Memory B cell (primary cell): ENCODE measurements at places on chromosomes 12 and 14.

- no peaks in the 10 kb centered on the region for H3K27me3 ChIP-seq
- no peaks in the 10 kb centered on the region for H3K36me3 ChIP-seq
- H3K27ac ChIP-seq = no peak overlapping the region
- H3K4me1 ChIP-seq = no peaks in the 10 kb centered on the region
- DNase-seq = no peak
- H3K4me3 ChIP-seq = no peak overlapping the region
Measured at GRCh38 chr12:87921621-87922020, 107.6 kb downstream of the C12orf50 start.

DNA sequence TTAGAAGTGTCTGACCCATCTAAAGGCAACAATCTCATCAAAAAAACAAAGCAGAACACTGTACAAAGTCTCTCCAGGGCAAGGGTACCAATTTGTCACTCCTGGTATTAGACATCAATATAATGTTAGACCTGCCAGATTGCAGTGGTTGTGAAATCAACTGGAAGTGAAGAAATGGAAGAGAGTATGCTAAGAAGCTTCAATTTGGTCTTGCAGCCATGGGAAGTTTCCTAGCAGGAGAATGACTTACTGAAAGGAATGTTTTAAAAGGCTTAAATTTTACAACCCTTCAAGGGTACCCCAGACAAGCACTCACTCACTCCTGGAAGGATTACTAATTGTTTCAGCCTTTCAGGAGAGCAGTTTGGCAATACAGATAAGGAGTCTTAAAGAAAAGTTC is 18.9 kb downstream of the LLPH start:
- no peak for DNase-seq
- peaks cover 3% of the 10 kb centered on the region for H3K36me3 ChIP-seq
- no peak overlapping the region for H3K4me3 ChIP-seq
- no peak overlapping the region for H3K27ac ChIP-seq

- H3K27me3 ChIP-seq = no peaks in the 10 kb centered on the region
- peaks cover 2% of the 10 kb centered on the region for H3K4me1 ChIP-seq
- no peak for DNase-seq
- no peak overlapping the region for H3K4me3 ChIP-seq
- H3K36me3 ChIP-seq = peaks cover 15% of the 10 kb centered on the region
Measured at GRCh38 chr12:92866418-92866817, 62.7 kb downstream of the EEA1 start.

DNA sequence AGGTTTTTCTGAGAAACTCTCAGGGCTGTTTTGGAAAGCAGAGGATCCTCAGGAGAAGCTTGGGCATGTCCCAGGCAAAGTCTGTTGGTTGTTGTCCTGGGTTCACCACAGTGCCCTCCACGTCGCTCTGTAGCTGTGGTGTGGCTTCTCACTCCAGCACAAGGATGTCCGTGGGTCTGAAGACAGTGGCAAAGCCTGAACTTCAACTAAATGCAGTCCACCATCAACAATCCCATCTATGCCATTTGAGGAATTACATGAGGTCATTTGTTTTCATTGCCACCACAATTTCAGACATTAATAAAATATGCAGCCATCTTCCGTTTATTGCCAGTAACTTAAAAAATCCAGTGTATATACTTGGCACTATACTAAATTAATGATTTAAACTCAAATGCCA is 272.1 kb downstream of the LRIG3 start:
- no peaks in the 10 kb centered on the region for H3K27me3 ChIP-seq
- no peak for DNase-seq
- H3K4me1 ChIP-seq = no peaks in the 10 kb centered on the region
- H3K36me3 ChIP-seq = no peaks in the 10 kb centered on the region

GRCh38 chr12:24728366-24728765 is 220.5 kb downstream of the BCAT1 start:
- H3K27ac ChIP-seq = no peak overlapping the region
- no peaks in the 10 kb centered on the region for H3K27me3 ChIP-seq
- H3K36me3 ChIP-seq = no peaks in the 10 kb centered on the region
- peaks cover 18% of the 10 kb centered on the region for H3K4me1 ChIP-seq
- H3K4me3 ChIP-seq = no peak overlapping the region
- peak; percentile 10 for DNase-seq

GRCh38 chr12:105659355-105660075 is 329.0 kb downstream of the C12orf75 start:
- DNase-seq = no peak
- H3K36me3 ChIP-seq = no peaks in the 10 kb centered on the region
- H3K4me3 ChIP-seq = no peak overlapping the region
- H3K27ac ChIP-seq = no peak overlapping the region
- peaks cover 9% of the 10 kb centered on the region for H3K27me3 ChIP-seq

DNA sequence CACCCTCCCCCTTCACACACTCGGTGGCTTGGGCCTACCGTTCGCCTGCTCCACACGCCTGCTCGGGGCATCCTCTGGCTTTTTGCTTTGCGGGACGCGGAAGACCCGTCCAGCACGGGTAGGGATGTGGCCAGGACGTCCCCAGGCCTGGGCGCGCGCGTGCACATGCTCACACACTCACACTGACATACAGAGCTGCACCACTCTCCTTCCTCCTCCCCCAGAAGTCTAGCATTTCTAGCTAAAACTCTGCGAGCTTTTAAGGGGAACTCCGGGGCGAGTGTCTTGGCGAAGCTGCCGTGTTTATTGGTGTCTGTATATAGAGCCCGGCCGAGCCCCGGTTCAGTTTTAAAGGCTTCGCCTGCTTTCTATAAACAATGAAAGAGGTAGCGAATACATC is 5.0 kb downstream of the TBX5 start:
- DNase-seq = no peak
- peaks cover 2% of the 10 kb centered on the region for H3K36me3 ChIP-seq
- H3K4me1 ChIP-seq = peaks cover 3% of the 10 kb centered on the region
- no peak overlapping the region for H3K27ac ChIP-seq
- no peak overlapping the region for H3K4me3 ChIP-seq

DNA sequence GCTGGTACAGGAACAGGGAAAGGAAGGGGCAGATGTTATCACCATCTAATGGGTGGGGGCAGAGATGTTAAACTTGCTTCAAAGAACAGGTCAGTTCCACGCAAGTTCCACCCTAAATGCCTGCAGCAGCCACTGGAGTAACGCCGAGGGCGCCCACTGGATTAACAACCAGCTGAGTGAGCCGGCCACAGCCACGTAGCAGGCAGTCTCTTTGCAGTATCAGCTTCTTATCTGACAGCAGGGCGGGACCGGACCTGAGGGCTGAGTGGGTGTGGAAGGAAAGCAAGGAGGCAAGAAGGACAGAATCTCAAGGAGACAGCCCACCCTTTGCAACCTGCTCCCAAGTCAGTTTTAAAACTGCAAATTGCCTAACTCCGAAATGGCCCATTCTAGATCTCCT is 38.4 kb upstream of the FOXN3 start:
- no peaks in the 10 kb centered on the region for H3K36me3 ChIP-seq
- no peak for DNase-seq
- H3K27ac ChIP-seq = no peak overlapping the region
- no peak overlapping the region for H3K4me3 ChIP-seq
- no peaks in the 10 kb centered on the region for H3K27me3 ChIP-seq

DNA sequence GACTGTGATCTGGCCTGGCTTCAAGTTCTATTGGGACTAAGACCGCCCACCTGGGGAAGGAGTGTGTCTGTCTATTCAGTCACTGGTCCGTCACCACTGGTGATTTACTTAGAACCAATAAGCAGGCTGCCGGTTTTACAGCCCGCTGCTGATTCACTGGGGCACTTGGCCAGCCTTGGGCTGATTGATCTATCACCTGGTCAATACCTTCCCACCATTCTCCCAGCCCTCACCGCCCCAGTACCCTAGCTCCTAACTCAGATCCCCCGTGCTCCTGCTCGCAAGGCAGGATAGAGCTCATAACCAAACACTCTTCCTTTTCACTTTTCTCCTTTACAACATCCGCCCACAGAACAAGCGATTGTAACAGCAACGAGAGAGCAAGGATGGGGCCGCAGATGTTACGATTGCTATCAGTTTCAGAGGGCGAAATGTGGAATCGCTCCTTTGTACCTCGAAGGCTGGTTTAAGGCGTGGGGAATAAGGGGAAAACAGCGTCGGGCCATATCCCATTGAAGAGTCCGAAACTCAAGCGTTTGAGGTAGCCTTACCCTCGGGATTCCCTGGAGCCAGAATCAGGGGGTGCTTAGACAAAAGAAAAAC is 672 bp downstream of the RDH11 start:
- H3K4me3 ChIP-seq = peak overlapping the region; percentile 85
- no peak for DNase-seq
- peaks cover 13% of the 10 kb centered on the region for H3K36me3 ChIP-seq

DNA sequence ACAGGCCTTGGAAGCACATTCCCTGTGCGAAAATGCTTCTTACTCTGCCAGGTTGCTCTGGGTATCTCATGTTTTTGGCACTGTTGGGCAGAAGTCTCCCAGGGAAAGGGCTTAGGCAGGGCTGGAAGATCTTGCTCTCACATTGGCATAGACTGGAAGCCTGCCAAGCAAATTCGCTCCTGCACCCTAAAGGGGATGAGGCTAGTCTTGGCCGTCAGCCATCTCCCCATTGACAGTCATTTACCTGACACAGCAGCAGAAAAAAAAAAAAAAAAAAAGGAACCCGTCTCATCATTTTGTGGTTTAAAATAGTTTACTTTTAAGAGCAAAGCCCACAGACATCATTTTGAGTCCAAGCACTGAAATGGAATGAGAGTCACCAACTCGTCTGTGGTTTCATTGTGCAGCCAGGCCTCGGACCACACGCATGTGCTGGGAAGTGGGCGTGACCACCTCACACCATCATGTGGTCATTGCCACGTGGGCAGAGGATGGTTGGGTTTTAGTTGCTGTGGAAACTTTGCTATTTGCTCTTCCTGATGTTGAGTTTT is 84.8 kb downstream of the NRXN3 start:
- no peaks in the 10 kb centered on the region for H3K36me3 ChIP-seq
- no peaks in the 10 kb centered on the region for H3K4me1 ChIP-seq
- no peak overlapping the region for H3K4me3 ChIP-seq

DNA sequence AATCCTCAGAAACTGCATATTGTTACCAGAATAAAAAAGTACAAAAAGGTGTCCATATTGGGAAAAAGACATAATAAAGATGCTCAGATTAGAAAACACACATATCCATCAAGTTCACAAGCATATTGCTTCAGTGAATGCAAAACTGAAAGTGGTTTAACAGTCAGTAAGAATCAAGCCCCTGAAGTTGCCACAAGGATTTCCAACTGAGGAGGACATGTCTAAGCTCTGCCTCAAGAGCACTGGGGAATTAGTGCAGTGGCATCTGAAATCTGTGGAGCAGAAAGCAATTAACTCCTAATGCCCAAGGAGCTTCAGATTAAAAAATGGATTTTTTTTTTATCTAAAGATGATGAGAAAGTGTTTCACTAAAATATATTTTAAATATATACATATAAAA is 113.2 kb downstream of the DENND5B start:
- H3K4me1 ChIP-seq = peaks cover 31% of the 10 kb centered on the region
- no peak overlapping the region for H3K4me3 ChIP-seq
- H3K27me3 ChIP-seq = no peaks in the 10 kb centered on the region
- peaks cover 31% of the 10 kb centered on the region for H3K36me3 ChIP-seq
- no peak for DNase-seq

DNA sequence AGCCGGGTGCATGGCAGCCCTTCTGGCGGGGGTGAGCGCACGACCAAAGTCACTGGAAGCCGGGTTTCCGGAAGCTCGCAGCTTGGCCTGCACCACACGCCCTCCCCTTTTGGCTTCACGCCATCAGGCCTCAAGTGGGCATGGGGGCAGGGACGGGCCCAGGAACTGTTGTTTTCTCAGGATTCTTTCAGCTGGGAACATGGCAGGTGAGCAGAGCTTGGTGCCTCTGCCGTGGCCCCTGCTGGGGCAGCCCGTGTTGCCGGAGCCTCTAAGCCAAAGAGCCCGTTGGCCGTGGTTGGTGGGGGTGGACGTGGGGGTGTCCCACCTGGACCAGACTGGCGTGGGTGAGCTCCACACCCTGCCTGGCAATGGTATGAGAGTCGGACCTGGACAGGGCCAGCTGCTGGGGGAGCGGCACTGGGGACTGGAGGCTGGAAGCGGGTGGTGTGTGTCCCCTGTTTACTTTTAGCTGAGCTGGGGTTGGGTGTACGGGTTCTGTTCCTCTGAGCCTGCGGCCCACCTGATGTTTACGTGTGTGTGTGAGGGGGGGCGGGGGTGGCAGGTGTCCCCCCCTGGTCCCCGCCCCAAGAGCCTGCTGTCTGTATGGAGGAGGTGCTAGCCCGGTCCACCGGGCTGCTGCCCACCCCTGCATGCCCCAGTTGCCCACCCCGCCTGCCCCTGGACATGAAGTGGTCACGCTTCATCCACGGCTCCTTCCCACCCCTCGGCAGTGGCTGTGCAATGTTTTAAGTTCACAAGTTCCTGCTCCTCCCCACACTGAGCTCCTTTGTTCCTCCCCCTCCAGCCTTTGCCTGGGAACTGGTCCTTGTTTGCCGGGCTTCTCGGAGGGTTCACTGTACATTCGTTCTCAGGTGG is 28.7 kb upstream of the PLD4 start:
- peaks cover 10% of the 10 kb centered on the region for H3K4me1 ChIP-seq
- no peaks in the 10 kb centered on the region for H3K36me3 ChIP-seq
- H3K27me3 ChIP-seq = peaks cover 9% of the 10 kb centered on the region

- H3K4me3 ChIP-seq = no peak overlapping the region
- no peak overlapping the region for H3K27ac ChIP-seq
- no peaks in the 10 kb centered on the region for H3K4me1 ChIP-seq
Measured at GRCh38 chr14:80146941-80147340, 64.4 kb downstream of the DIO2 start.

GRCh38 chr12:121711361-121712189 is 977 bp upstream of the TMEM120B start:
- no peaks in the 10 kb centered on the region for H3K27me3 ChIP-seq
- H3K36me3 ChIP-seq = peaks cover 2% of the 10 kb centered on the region
- peak overlapping the region; percentile 85 for H3K4me3 ChIP-seq
- DNase-seq = no peak

GRCh38 chr14:85453401-85454225 is 76.3 kb upstream of the FLRT2 start:
- H3K27me3 ChIP-seq = no peaks in the 10 kb centered on the region
- H3K4me3 ChIP-seq = no peak overlapping the region
- no peaks in the 10 kb centered on the region for H3K36me3 ChIP-seq
- no peak for DNase-seq
- H3K4me1 ChIP-seq = no peaks in the 10 kb centered on the region

DNA sequence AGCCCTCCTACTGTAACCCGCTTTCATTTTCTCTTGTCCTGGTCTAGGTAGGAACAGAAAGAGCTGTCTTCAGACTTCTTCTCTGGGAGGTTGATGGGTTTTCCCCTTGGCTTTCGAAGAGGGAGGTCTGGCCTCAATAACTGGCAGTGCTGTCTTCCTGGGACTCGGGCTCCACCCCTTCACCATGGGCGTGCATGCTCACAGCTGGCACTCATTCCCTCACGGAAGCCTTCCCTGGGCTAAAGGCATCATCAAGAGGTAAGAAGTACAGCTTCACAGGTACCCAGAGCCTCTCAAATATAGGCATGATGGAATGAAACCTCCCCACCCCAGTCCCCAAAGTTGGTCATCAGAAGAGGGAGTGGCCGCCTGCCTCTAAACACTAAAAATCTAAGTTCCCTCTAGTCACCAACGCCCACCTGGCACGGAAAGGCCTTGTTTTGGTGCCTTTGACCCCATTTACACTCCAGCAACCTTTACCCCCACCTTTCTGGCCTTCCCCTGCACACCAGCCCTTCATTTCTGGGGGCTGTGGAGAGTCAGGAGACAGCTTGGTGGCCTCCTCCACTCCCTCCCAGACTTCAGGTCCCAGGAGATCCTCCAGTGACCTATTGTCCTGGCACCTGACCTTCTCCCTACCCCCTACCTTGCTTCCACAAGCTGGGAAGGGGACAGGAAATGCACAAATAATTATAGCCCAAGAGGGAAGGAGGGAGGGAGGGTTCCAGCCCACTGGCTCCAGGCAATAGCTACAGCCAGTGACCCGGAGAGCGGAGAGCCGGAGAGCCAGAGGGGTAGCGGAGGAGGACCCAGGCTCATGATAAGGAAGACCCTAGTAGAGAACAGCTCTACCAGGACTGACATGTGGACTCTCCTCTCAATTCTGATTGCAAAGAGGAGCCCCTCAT is 2.8 kb downstream of the RAPGEF3 start:
- H3K27me3 ChIP-seq = no peaks in the 10 kb centered on the region
- peak overlapping the region; percentile 56 for H3K27ac ChIP-seq
- peak overlapping the region; percentile 55 for H3K4me3 ChIP-seq
- H3K4me1 ChIP-seq = peaks cover 38% of the 10 kb centered on the region
- DNase-seq = peak; percentile 30
